ENCODE measurements at places on chromosomes 3 and 15. TPM values are rescaled to one million over a fixed set of nuclear protein-coding genes. Genes with fewer than 3 reads are reported as not detected.

GRCh38 chr3:110234831-110235230 lies 836.8 kb upstream of the NECTIN3 start:
- DNase-seq, result no peak

DNA sequence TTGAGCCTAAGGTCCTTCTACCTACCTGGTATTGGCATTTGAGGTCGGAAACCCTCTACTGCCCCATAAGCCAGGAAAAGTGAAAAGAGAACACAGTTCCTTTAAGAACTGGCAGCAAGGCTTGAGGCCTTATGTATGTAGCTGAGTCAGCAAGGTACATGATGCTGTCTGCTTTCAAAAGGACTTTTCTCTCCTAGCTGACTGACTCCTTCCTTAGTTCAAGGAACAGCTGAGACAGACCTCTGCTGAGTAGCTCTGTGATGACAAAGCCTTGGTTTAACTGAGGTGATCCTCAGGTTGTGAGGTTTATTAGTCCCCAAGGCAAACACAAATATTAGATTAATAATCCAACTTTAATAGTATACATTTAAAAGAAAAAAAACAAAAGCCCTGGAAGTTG lies 45.8 kb downstream of the ADPGK start:
- no peak for DNase-seq

Gene LRTM1
- total RNA-seq, result 84.2 TPM

DNA sequence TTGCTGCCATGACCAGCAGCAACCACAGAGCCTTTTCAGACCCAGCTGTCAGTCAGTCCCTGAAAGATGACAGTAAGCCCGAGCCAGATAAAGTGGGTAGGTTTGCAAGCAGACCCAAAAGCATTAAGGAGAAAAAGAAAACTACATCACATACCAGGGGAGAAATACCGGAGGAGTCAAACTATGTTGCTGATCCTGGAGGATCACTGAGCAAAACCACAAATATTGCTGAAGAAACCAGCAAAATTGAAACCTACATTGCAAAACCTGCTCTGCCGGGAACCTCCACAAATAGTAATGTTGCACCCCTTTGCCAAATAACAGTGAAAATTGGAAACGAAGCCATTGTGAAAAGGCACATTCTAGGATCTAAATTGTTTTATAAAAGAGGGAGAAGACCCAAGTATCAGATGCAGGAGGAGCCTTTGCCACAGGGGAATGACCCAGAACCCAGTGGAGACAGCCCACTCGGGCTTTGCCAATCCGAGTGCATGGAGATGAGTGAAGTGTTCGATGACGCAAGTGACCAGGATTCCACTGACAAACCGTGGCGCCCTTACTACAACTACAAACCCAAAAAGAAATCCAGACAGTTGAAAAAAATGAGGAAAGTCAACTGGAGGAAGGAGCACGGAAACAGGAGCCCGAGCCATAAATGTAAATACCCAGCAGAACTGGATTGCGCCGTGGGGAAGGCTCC lies 42.1 kb upstream of the RASA2 start:
- no peak for DNase-seq

Gene PLS1
- 1.4 TPM for total RNA-seq
